ENCODE measurements at places on chromosomes 16 and 17.

DNA sequence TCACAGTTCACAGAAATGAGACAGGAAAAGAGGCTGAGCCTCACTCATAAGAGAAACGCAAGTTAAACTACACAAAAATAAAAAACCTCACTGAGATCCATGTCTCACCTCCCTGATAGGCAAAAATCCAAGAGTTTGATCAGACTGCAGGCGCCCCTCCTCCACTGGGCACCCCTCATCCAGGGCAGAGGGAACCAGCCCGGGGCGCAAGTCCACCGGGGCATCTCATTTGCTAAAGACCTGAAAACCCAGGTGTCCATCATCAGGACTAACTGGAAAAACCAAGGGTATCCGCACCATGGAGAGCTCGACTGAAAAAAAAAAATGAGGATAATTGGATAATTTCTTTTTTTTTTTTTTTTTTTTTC, 2.6 kb downstream of the HBZ start:
- DNase-seq, result no peak

- DNase-seq, result no peak
Observed at GRCh38 chr17:13153036-13153435, 135.2 kb upstream of the ELAC2 start.

DNA sequence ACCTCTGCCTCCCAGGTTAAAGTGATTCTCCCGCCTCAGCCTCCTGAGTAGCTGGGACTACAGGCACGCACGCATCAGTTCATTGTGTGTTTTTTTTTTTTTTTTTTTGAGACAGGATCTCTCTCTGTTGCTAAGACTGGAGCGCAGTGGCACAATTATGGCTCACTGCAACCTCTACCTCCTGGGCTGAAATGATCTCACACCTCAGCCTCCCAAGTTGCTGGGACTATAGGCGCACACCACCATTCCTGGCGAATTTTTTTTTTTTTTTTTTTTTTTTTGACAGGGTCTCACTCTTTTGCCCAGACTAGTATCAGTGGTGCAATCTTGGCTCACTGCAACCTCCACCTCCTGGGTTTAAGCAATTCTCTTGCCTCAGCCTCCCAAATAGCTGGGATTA, 17.8 kb upstream of the RAPGEFL1 start:
- DNase-seq, result no peak

DNA sequence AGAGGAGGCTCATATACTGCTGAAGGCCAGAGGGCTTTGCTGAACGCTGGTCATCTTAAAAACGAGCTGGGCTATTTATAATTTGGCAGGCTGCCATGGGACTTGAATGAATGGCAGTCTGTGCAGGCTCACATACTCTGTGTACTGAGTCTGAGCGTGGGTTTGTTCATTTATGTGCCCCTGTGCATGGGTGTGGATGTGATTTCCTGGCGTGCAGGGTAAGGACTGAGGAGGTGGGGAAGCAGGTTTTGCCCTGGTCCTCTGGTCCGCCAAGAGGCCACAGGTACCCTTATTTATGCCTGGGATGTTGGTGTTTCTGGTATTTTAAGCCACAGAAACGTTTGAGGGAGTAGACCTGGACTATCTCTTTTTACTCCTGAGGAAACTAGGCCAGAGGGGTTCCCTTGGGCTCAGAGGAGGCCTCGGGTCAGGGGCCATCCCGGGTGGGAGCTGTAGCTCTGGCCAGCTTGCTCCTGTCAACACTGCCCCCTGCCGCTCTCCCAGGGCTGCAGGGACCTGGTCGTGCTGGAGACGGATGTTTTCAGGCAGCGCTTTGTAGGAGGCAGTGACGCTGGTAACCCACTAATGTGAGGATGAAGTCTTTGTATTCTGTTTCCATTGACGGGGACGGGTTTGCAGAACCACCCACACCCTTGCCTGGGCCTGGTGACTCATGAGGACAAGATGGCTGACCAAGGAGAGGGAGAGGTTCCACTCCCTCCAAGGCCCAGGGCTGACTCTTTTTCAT, 184.4 kb downstream of the MSI2 start:
- DNase-seq, result peak; percentile 77

GRCh38 chr16:28040039-28040438, 23.5 kb downstream of the GSG1L start:
- DNase-seq, result no peak

GRCh38 chr17:42697108-42697811, 14.9 kb downstream of the CNTNAP1 start:
- no peak for DNase-seq

DNA sequence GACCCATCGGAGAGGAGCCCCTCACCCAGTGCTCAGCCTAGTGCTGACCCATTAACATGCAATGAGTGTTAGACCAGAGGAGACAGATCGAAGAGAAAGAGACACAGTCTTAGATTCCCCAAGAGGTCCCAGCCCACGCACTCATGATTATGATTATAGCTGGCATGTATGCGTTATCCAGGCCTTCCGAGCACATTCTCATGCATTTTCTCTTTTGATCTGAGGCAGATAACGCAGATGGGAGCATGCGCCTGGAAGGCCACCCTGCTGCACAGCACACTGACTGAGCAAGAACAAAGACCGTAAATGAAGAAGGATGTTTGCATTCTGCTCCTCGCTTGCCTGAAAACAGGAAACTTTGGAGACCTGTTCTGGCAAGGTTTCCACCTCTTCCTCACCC, 232.7 kb downstream of the SOX9 start:
- DNase-seq, result no peak

DNA sequence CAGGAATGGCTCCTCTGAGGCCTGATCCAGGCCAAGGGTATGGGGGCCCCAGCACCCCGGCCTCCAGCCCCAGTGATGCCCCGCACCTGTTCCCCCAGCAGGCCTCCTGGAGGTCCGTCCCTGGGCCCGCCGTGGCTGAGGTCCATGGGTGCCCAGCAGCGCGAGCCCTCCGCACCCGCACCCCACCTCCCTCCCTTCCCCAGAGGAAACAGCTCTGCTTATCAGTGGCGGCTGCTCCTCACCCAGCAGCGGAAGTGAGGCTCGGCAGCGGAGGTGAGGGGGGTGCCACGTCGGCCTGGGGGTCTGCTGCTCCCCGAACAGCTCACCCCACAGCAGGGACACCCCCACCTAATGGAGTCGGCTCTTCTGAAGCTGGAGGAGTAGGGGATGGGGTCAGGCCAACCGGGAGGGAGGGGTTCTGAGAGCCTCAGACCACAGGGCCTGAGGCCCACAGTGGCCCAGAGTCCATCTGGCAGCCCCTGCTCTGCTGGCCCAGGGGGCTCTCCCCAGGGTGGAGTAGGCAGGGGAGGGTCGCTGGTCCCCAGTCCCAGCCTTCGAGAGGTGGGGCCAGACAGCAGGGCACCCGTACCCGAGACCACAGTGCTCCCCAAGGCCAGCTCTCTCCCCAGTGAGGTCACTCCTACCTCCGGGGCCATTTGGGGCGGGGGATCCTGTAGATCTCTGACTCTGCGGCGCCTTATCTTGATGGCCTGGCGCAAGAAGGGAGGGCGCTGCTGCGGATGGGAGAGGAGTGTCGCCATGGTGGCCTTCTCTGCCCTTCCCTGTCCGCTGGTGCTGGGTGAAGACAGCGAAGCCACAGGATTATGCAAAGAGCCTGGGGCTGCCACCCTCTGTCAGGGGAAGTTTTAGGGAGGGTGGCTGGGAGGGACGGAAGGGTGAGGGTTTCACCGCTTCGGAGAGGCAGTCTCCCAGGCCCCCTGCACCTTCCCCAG, at the start of gene UNC13D:
Gene UNC13D (minus strand): TSS at position 828 of the 953 bp plus-strand sequence. CDS start 67 bp downstream, at position 761.
- no peak for DNase-seq

Measured in femur (tissue), 1 donor.